ENCODE measurements at places on chromosomes 1 and 21.

GRCh38 chr1:55285834-55286233 lies 70.7 kb upstream of the USP24 start:
- DNase-seq: peak; percentile 54

DNA sequence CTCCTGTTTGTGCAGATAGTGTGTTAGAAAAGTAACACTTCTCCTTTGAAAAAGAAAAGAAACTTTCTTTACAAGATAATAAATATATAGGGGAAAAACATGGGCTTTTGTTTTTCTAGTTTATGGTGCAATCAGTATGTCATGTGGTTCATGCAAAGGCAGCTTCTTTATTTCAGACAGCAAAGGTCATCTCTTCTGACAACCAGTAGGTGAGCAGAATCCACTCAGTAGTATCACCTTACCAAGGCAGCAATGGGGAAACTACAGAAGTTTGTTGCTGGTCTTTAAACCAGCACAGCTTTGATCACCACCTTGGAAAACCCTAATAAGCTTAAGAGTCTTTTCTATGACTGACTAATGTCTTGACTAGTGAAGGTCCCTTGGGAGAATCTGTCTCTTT lies 13.0 kb upstream of the SAMSN1 start:
- no peak for DNase-seq

- DNase-seq: no peak
Measured at GRCh38 chr1:201917362-201918033, 28.8 kb downstream of the SHISA4 start.

DNA sequence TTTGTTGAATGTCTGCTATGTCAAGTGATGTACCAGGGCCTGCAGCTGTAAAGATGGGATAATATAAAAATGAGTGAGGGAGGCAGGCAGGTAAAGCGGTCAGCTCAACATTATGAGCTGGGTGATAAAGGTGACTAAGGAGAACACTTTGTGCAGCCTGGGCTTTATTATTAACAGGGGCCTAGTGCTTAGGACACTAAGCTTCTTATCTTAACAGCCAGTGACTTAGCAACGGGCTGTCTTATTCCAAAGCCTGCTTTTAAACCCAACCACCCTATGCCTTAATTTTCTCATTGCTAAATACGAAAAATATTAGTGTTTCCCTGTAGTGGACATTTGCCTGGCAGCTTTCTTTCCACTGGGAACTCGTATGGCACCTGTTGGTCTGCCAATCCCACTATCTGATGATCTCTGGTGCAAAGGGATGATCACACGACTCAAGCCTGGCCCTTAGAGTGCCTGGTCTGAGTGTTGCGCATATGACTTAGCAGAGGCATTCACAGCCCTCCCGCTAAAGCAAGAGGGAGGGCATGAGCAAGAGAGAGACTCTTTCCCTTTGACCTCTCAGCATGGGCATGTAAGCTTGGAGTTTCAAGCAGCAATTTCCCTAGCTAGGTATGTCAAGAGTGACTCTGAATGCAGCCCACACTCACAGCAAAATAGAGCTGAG lies 98.6 kb upstream of the PAPPA2 start:
- no peak for DNase-seq

GRCh38 chr1:1345384-1345783 lies 3.8 kb downstream of the DVL1 start:
- DNase-seq: no peak

DNA sequence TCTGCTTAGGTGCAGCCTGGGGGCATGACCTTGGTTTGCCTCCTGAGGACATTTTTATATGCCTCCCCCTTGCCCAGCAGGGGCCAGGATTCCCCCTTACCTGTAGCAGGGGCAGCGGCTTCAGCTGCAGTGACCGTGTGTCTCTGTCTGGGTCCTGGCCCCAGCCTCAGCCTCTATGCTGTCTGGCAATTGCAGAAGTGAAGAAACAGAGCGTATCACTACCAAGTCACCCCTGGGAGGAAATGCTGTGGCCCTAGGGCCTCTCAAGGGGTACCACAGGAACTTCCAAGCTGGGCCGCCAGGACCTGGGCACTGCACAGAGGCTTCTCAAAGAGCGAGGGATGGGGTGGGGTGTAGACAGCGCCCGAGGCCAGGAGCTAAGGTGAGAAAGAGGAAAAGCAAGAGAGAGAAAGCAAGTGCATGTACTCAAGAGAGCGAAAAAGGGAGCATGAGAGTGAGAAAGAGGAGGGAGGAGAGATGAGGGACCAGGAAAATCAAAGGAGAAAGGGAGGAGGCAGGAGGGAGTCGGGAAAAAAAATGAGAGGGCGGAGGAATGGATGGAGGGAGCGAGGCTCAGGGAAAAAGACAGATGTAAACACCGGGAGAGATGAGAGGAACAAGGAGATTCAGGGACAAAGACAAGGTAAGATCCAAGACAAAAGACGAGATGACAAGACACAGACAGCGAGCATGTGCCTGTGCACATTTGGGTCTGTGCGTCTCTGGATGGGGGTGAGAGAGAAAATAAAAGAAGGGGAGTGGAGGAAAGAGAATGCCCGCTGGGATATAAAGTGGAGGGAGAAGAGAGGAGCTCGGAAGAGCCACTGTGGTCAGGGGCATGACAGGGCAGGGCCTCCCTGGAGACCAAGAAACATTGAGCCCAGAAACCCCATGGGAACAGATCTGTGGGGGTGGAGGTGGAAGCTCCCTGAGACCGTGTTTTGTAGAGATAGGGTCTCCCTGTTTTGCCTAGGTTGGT lies at the start of gene PTAFR:
TSS of gene PTAFR (minus strand) at position 199 of the 979 bp plus-strand sequence. CDS start 25,669 bp downstream, outside the sequence.
- DNase-seq: no peak

- DNase-seq: peak; percentile 22
Measured at GRCh38 chr1:222107267-222107666, 365.4 kb upstream of the DUSP10 start.

DNA sequence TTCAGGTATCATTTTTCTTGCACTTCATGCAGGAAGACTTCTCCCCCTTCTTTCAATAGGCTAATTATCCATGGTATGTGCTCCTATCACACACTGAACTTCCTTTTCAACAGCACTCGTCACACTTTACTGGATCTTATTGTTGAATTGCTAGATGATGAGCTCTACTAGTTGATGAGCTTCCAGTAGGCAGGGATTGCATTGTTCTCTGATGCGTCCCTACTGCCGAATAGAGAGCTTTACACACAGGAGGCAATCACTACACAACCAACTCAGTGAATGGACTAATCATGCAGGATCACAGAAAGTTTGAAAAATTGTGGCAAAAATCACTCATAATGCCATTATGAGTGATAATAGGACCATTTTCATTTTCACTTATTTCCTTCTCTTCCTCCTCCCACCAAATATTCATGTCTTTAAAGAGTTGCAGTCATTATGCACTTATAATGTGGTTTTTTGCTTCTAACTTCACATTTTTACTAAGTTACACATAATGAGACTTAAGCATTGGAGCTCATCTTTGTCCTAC lies 128.1 kb upstream of the ZNF648 start:
- DNase-seq: no peak

- DNase-seq: no peak
Measured at GRCh38 chr1:6591222-6591621, 11.4 kb downstream of the ZBTB48 start.

Data from DMS53 (cell line).